ENCODE measurements at places on chromosomes 16 and 17. TPM values are rescaled to one million over a fixed set of nuclear protein-coding genes. Genes with fewer than 3 reads are reported as not detected.

HSBP1 gene
- total RNA-seq: 37.1 TPM

JUP gene
- total RNA-seq: 5.4 TPM

KRTAP3-2 gene
- not detected for total RNA-seq

LGALS9B gene
- total RNA-seq: not detected

C1QTNF8 gene
- not detected for total RNA-seq

HLF gene
- total RNA-seq: under 0.01 TPM

KRTAP1-1 gene
- total RNA-seq: not detected

CDH15 gene
- total RNA-seq: 0.66 TPM

CCDC144A gene
- 10.9 TPM for total RNA-seq

GRAPL gene
- 0.66 TPM for total RNA-seq

ATP6V0D1 gene
- 181 TPM for total RNA-seq

CA10 gene
- not detected for total RNA-seq

RPL23 gene
- 843 TPM for total RNA-seq

PLK1 gene
- total RNA-seq: 27.1 TPM

CSF3 gene
- total RNA-seq: not detected

MT1G gene
- not detected for total RNA-seq

CTRB1 gene
- total RNA-seq: not detected

TEKT5 gene
- total RNA-seq: not detected

CDC6 gene
- total RNA-seq: 9.0 TPM

NXN gene
- total RNA-seq: 38.0 TPM

NUPR1 gene
- total RNA-seq: 20.8 TPM

RSKR gene
- 5.1 TPM for total RNA-seq

PYY gene
- total RNA-seq: not detected

VMO1 gene
- 1.0 TPM for total RNA-seq

RAP1GAP2 gene
- 0.83 TPM for total RNA-seq

CARD14 gene
- under 0.01 TPM for total RNA-seq

PITPNM3 gene
- total RNA-seq: 0.44 TPM

HOXB1 gene
- total RNA-seq: not detected

KCNH4 gene
- under 0.01 TPM for total RNA-seq

C17orf50 gene
- total RNA-seq: not detected

MT3 gene
- not detected for total RNA-seq

GPR179 gene
- 0.17 TPM for total RNA-seq

TBC1D26 gene
- not detected for total RNA-seq

CDRT15L2 gene
- total RNA-seq: not detected

INTS2 gene
- 15.5 TPM for total RNA-seq

EIF4A3 gene
- total RNA-seq: 179 TPM

GPR142 gene
- total RNA-seq: 1.3 TPM

KRT16 gene
- not detected for total RNA-seq

TBC1D3 gene
- not detected for total RNA-seq

OR2C1 gene
- not detected for total RNA-seq

NOD2 gene
- total RNA-seq: under 0.01 TPM

POLR2C gene
- total RNA-seq: 126 TPM

EME2 gene
- 18.0 TPM for total RNA-seq

NPIPA2 gene
- 1.2 TPM for total RNA-seq

CCDC40 gene
- total RNA-seq: 2.0 TPM

FNDC8 gene
- total RNA-seq: not detected

HOXB3 gene
- total RNA-seq: 17.3 TPM

ATPAF2 gene
- 18.0 TPM for total RNA-seq

TMEM238L gene
- total RNA-seq: not detected

TMEM11 gene
- total RNA-seq: 20.4 TPM

SDR42E1 gene
- total RNA-seq: 0.15 TPM

CTF1 gene
- total RNA-seq: 6.1 TPM

SPN gene
- not detected for total RNA-seq

SLC35G6 gene
- not detected for total RNA-seq

SPDYE4 gene
- total RNA-seq: not detected
